ENCODE measurements at places on chromosomes 1 and 21.

DNA sequence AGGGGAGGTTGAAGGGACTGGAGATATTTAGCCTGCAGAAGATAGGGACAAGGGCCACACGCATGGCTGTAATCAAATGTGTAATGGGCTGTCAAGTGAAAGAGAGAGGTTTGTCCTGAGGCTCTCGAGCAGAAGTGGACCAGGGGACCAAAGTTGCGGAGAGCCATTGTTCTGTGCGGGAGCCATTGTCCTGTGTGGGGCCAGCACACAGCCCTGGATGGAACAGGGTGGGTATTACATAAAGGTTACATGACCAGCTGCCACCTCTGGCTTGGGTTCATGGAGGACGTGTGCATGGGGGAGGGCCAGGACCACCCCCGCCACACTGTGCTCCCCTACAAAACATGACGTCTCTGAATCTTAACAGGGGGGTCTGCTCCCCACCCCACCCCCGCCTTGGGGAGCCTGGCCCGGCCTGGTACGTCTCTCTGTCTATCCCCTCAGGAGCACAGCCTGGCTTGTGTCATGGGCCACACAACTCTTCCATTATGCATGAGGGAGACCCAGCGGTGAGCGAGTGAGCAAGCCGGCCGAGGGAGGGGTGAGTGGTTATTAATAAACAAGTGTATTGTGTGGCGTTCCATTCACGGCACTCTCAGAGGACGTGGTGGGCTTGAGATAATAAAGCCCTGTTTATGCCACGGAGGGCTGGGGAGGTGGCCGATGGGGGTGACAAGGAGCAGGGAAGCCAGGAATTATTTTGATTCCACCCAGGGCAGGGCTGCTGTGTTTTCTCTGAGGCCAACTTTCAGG lies at the start of gene NFASC:
Gene NFASC, plus strand, starts transcription at position 703 of the 753 bp plus-strand sequence. CDS start 73,454 bp downstream, outside the sequence.
- no peak for DNase-seq

DNA sequence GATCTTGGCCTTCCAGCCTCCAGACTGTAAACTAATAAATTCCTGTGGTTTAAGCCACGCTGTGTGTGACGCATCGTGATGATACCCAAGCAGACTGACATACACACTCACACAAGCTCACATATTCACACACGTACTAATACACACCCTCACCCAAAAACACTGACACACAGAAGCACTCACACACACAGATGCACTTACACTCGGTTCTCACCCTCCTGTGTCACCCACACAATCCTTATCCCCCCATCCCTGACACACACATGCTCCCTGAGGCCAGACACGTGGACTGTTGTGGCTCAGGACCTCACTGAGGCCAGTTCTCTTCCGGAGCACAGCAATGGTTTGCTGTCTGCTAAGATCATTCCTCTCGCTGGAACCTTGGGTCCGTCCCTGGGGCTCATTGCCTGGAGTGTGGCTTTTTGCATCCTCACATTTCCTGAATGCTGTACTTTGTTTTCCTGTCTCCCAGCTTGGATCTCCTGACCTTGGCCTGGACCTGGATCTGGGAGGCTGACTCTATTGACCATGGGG lies 76.9 kb upstream of the LYST start:
- no peak for DNase-seq

- DNase-seq, result peak; percentile 71
These were observed 48.0 kb downstream of the SMYD2 start for GRCh38 chr1:214328770-214329469.

- DNase-seq, result no peak
These were observed 41.9 kb upstream of the EPS8L3 start for GRCh38 chr1:109805486-109806165.

DNA sequence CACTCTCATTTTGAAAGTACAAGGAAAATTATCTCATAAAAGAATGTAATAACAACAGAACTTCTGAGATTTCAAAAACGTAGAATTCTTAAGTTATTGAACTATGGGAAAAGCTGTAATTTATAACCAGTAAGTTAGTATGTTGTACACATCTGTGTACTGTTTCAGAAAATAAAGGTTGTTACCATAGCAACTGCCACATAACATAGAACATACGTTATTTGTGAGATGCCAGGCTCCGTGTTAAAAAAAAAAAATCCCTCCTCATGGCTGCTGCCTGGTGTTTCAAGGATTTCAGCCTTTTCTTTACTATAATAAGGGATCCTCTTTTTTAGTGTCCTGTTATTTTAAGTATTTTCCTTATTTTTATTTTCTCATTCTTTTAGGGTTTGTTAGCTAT lies 79.5 kb downstream of the RWDD3 start:
- no peak for DNase-seq

- DNase-seq, result peak; percentile 55
These were observed 269.5 kb downstream of the HHAT start for GRCh38 chr1:210598135-210598652.

- DNase-seq, result no peak
These were observed 2.2 kb upstream of the PRDM16 start for GRCh38 chr1:3066826-3067225.

DNA sequence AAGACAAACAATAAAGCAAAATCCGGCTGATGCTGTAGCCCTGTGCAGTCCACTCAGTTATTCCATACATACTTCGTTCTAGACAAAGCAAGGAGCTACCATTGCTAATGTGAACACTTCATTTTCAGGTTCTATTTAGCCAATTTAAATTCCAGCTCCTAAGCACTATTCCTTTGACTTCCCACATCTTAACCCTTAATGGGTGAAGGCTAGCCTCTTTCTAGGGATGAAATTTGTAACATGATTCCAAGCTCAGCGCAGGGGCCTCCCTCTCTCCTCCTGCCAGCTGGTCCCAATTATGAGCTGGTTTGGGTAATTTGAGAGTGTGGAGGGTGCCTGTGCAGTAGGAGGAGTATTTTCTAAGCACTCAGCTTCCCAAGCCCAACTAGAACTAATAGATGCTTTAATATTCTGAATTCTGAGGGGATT lies 53.9 kb upstream of the PTGFRN start:
- no peak for DNase-seq

- no peak for DNase-seq
These were observed 78.4 kb upstream of the HIVEP3 start for GRCh38 chr1:41997153-41997552.
